Thoracic aorta (tissue), 2 donors: ENCODE measurements at places on chromosomes 1 and 21. TPM values are rescaled to one million over a fixed set of nuclear protein-coding genes. Genes with fewer than 3 reads are reported as not detected.

DNA sequence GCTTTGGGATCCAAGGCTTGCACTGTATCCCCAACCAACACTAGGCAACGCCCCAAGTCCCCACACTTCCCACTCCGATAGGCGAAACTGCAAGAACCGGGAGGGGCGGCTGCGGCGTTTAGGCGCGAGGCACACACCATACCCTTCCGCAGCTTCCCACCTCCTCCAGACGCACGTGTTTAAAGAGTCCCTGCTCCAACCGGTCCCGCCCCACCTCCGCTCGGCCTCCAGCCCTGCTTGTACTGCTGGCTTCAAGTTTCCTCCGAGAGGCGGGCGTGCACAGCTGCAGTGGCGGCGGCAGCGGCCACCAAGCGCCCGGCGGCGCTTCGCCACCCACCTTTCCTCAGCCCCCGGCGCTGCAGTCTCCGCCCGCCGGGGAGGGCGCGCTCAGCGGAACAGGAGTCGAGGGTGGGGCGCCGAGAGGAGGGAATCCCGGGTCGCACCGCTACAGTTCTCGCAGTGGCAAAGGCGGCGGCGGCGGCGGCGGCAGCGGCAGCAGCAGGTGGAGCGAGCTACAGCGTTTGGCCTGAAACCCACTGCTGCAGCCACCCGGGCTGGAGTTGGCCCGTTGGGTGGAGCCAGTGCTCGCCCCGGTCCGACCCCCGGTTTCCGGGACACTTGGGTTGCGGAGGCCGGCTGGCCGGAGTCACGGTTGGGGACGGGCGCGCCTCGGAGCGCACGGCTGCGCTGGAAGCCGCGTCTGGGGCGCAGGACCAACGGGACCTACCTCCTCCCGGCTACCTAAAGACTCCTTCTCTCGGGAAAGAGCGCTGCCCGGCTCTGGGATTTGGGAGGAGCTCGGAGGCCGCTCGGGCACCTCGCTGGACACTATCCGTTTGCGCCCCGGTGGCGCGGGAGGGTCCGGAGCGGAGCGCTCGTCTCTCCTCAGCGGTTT, at the start of gene CNIH3:
Gene CNIH3 (plus strand): TSS at position 457 of the 895 bp plus-strand sequence. CDS start 858 bp downstream, outside the sequence.
- H3K4me1 ChIP-seq = no peaks in the 10 kb centered on the region
- H3K27ac ChIP-seq = no peak within 1 kb of the TSS
- no peak for DNase-seq
- no peaks in the 10 kb centered on the region for H3K36me3 ChIP-seq
- H3K4me3 ChIP-seq = peak within 1 kb of the TSS; percentile 65

Gene AK5
- 0.56 TPM for total RNA-seq

GRCh38 chr21:15966651-15967050, 236.9 kb downstream of the USP25 start:
- no peak for DNase-seq
- no peaks in the 10 kb centered on the region for H3K36me3 ChIP-seq
- no peak overlapping the region for H3K4me3 ChIP-seq
- H3K4me1 ChIP-seq = peaks cover 21% of the 10 kb centered on the region

Gene C4BPA
- 0.71 TPM for total RNA-seq

Gene C1orf226
- 3.3 TPM for total RNA-seq

GRCh38 chr1:27787895-27788294, 14.9 kb downstream of the STX12 start:
- H3K27me3 ChIP-seq = no peaks in the 10 kb centered on the region
- no peak overlapping the region for H3K4me3 ChIP-seq
- peaks cover 11% of the 10 kb centered on the region for H3K36me3 ChIP-seq

DNA sequence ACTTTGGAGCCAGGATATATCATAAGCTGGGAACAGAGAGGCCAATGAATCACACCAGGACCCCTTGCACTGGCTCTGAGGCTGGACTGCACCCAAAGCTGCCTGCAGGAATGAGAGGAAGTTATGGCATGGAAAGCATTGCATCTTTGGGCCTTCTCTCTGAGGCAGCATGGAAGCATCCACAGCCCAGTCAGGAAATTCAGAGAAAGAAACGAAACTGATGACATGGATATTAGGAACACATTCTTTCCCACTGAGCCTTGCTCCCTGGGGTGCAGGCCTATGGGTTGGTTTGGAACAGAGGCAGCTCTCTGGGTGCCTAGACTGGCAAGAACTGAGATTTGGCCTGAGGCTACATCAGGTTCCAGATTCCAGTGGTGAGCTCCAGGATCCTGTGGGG, 98.6 kb downstream of the NGF start:
- no peaks in the 10 kb centered on the region for H3K36me3 ChIP-seq
- H3K27me3 ChIP-seq = no peaks in the 10 kb centered on the region
- peaks cover 14% of the 10 kb centered on the region for H3K4me1 ChIP-seq
- no peak overlapping the region for H3K27ac ChIP-seq

Gene TRNP1
- 34.9 TPM for total RNA-seq

- no peak overlapping the region for H3K27ac ChIP-seq
- no peak overlapping the region for H3K4me3 ChIP-seq
- H3K36me3 ChIP-seq = no peaks in the 10 kb centered on the region
- DNase-seq = no peak
- H3K4me1 ChIP-seq = peaks cover 10% of the 10 kb centered on the region
These were observed 24.8 kb upstream of the TCEA3 start for GRCh38 chr1:23449306-23449705.

GRCh38 chr1:27789540-27790041, 16.6 kb downstream of the STX12 start:
- peaks cover 25% of the 10 kb centered on the region for H3K4me1 ChIP-seq
- H3K27me3 ChIP-seq = no peaks in the 10 kb centered on the region
- H3K4me3 ChIP-seq = no peak overlapping the region
- DNase-seq = no peak

- H3K36me3 ChIP-seq = peaks cover 2% of the 10 kb centered on the region
- peak overlapping the region; percentile 19 for H3K4me3 ChIP-seq
- H3K27ac ChIP-seq = peak overlapping the region; percentile 39
- H3K4me1 ChIP-seq = peaks cover 52% of the 10 kb centered on the region
These were observed 5.3 kb downstream of the PLXNA2 start for GRCh38 chr1:208238710-208239472.

GRCh38 chr1:63033211-63033610, 249.3 kb downstream of the ATG4C start:
- DNase-seq = no peak
- H3K27ac ChIP-seq = no peak overlapping the region
- no peaks in the 10 kb centered on the region for H3K36me3 ChIP-seq
- no peaks in the 10 kb centered on the region for H3K4me1 ChIP-seq
- H3K27me3 ChIP-seq = no peaks in the 10 kb centered on the region
- H3K4me3 ChIP-seq = no peak overlapping the region
